ENCODE measurements at places on chromosomes 7 and 10.

DNA sequence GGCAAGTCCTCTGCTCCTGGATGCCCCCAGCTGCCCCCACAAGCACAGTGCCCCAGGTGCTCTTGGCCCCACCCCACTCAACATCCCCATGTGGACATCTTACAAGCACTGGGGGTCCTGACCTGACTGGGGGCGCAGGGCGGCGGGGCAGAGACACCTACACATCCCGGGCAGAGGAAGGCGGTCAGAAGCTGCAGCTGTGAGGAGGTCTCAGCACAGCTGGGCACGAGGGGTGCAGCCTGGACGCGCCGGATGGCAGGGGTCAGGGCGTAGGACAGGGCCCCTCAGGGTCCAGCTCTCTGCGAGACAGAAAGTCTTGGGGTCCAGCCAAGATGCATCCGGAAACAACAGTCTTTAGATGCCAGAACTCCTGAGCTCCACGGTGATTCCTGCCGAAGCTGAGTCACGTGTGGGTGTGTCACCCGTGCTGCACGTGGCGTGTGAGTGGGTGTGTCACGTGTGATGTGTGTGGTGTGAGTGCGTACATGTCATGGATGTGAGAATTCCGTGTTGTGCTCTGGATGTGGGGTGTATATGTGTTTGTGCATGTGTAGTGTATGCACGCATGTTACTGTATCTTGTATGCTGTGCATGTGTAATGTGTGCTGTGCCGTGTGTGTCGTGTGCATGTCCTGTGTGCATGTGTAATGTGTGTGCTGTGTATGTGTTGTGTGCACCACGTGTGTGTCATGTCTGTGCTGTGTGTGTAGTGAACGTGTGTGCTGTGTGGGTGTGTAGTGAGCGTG, 5.1 kb downstream of the VENTX start:
- DNase-seq, result no peak

- DNase-seq, result no peak
Measured at GRCh38 chr10:122567056-122567660, 6.6 kb downstream of the DMBT1 start.

DNA sequence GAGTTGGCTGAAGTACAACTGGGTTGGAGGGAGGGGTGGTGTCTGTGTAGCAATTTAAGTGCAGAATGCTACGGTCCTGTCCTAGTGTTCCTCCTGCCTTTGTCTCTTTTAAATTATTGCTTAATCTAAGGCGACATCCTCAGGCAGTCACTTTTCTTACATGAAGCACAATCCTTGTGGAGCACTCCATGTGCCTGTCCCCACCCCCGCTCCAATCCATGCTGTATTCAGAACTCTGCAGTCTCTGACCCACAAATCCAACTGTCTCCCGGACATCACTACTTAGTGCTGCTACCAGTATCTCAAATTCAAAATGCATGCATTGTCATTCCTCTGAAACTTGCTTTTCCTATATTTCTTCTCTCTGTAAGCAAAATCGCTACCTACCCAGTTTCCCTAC, 91.4 kb upstream of the FAM133B start:
- no peak for DNase-seq

DNA sequence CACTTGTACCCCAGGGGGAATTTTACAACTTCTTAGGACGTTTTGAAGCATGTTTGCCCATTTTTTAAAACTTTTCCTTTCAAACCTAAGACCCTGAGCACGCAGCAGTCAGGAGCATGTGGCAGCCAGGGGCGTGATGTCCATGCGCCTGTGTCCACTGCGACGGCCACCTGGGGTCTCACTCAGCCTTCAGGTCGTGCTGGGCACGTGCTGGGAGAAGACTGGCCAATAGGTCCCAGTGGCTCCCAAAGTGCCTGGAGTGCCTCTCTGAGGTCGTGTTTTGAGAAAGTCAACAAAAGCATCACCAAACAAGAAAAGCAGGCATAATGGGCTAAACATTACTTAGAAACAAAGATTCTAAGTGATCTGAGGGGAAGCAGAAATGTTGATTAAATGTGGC, 14.8 kb downstream of the LRRC27 start:
- DNase-seq, result no peak

- DNase-seq, result no peak
Measured at GRCh38 chr10:66833861-66834260, 92.0 kb upstream of the LRRTM3 start.

GRCh38 chr7:38542156-38542555, 89.0 kb downstream of the AMPH start:
- no peak for DNase-seq

GRCh38 chr7:32206987-32207386, 136.8 kb upstream of the PDE1C start:
- DNase-seq, result no peak

Data from stimulated activated CD8-positive, alpha-beta memory T cell treated with anti-CD3 and anti-CD28 coated beads, Interleukin-15, amount 100 ng/mL, for 4 hours (primary cell).